ENCODE measurements at places on chromosomes 5 and 9. TPM values are rescaled to one million over a fixed set of nuclear protein-coding genes. Genes with fewer than 3 reads are reported as not detected.

DNA sequence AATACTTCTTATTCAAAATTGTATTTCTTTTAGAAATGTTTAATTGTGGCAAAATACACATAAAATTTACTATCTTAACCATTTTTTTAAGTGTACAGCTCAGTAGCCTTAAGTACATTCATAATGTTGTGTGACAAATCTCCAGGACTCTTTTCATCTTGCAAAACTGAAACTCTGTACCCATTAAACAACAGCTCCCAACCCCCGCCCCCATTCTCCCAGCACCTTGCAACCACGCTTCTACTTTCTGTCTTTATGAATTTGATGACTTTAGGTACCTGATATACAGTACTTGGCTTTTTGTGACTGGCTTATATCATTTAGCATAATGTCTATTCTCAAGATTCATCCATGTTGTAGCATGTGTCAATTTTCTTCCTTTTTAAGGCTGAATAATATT lies 2.8 kb upstream of the IL5 start:
- no peak for DNase-seq

DNA sequence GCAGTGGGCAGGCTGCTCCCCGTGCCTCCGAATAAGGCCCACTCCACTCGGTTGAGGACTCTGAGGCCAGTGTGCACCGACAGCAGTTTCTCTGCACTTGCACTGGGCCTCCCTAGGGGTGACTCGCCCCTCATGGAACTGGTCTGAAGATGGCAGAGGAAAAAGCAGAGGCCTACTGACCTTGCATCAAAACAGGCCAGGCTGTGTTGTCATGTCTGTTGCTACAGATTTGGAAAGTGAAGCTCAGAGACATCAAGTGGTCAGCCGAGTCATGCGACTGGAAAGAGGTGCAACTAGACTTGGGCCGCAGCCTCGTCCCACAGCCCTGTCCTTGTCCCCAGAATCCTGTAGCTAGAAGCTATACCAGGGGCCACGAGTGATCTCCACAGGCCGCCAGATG lies 78.3 kb downstream of the DCP2 start:
- DNase-seq: no peak

Gene APBA1
- 5.1 TPM for total RNA-seq

DNA sequence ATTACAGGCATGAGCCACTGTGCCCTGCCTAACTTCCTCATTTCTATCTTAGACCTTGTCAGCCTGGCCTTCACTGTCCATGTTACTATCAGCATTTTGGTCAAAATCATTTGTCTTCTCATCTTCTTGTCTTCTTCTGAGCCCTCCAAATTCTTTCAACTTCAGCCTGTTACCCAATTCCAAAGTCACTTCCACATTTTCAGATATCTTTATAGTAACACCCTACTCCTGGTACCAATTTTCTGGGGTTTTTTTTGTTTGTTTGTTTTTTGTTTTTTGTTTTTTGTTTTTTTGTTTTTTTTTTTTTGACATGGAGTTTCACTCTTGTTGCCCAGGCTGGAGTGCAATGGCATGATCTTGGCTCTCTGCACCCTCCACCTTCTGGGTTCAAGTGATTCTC lies 90.3 kb upstream of the LARP1 start:
- DNase-seq: no peak

- no peak for DNase-seq
Measured at GRCh38 chr5:172558076-172558976, 82.7 kb upstream of the NEURL1B start.
